HL-60 (cell line): ENCODE measurements at places on chromosomes 12 and 14.

DNA sequence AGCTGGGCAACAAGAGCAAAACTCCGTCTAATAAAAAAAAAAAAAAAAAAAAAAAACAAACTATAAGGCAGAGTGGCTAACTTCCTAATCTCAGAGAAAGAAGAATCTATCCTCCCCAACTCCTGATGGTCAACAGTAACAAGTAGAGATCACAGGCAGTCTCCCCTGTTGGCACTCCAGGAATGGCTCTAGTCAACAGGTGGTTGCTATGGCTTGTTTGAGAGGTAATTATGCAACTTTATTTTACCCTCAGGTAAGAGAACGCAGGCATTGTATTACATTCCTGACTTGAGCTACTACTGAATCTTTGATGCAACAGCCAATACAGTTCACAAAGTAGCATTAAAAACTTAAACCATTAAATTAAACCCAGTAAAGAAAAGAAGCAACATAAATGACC lies 180.3 kb downstream of the DICER1 start:
- DNase-seq, result no peak

- DNase-seq, result no peak
Observed at GRCh38 chr12:1864867-1865266, 44.5 kb downstream of the LRTM2 start.

DNA sequence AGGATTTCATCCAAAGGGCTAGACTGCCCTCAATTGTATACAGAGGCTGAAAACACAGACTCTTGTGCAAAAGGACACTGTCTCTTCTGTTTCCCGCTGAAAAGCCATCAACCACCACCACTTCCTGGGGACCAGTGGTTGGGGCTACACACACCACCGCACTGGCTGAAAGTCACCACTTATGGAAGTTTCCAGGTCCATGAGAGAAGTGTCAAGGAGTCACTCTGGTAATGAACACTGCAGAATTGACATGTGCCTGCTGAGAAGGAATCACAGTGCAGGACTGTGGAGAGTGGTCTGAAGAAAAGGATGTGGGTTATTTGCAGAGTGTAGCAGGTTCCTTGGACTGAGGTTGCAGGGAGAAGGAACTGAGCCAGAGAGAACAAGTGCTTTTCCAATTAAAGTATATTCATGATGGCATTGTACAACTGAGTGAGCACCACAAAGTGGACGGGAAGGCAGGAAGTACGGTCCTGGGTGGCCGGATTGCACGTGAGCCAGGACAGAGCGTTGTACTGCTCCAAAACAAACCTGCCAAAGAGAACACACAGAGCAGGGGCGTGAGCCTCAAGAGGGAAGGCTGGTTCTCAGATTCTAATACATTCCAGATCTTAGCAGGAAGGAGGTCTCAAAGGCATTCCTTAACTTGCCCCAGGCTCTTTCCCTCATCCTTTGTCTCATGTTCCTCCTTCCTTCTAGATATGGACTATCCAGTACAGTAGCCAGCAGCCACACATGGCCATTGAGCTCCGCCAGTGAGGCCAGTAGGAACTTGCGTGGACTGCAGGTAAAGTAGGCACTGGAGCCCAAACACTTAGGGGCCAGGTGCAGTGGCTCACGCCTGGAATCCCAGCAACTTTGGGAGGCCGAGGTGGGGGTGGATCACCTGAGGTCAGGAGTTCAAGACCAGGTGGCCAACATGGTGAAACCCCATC lies 316.4 kb downstream of the MED13L start:
- DNase-seq, result no peak

DNA sequence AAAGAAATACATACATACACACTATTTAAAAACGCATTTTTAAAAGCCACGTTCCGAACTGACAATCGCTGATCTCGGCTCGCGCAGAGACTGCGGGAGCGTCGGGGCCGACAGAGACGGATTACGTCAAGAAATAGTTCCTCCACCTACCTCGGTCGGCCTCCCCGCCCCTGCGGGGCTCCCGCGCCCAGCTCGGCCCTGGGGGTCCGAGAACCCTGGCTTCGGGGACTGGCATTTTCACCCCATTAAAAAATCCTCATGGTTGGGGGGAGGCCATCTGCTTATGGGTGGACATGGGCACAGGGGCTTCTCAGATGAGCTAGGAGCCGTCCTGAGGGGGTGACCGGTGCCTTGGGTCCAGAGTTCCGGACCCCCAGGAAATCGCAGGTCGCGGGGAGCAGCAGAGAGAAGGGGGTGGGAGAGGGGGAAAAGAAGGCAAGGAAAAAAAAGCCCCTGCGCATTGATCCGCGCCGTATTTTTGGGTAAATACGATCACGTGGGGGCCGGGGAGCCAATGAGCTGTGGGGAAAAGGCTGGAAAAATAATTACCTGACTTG lies 324 bp upstream of the HOXC9 start:
- DNase-seq, result no peak

DNA sequence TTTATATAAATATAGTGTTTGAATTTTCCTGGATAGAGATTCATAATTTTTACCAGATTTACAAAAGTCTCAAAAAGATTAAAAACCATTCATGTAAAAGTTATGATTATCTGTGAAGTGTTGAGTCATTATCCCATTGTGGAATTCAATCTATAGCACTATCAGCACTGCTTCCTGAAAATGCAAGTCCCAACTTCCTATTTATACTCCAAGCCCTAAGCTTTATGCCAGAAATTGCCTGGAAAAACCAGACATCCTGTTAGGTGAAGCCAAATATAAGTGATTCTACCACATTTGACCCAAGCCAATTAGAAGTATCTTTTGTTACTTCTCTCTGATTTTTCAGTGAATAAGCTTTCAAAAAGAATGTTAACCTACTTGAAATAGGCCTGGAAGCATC lies 129.1 kb downstream of the GPR135 start:
- no peak for DNase-seq

DNA sequence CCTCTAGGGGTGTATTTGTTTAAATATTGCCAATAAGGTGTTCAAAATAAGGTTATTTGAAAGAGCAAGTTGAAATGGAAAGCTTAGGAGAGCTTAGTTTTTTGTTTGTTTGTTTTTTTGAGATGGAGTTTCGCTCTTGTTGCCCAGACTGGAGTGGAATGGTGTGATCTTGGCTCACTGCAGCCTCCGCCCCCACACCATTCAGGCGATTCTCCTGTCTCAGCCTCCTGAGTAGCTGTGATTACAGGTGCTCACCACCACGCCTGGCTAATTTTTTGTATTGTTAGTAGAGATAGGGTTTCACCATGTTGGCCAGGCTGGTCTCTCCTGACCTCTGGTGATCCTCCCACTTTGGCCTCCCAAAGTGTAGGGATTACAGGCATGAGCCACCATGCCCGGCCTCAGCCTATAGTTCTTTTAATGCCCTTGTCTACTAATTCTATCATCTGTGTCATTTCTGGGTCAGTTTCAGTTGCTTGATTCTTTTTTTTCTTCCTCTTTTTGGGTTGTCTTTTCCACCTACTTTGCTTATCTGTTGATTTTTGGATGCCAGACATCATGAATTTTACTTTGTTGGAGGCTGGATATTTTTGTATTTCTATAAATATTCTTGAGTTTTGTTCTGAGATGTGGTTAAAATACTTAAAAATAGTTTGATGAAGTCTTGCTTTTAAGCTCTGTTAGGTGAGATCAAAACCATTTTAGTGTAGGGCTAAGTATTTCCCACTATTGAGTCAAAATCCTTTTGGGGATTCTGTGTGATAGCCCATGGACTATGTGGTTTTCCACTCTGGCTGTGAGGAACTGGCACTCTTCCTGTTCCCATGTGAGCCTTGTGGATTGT lies 18.7 kb downstream of the RCOR1 start:
- no peak for DNase-seq

- DNase-seq, result no peak
Observed at GRCh38 chr14:30443368-30444007, 115.5 kb upstream of the G2E3 start.

GRCh38 chr12:27081668-27082111 lies 688 bp downstream of the C12orf71 start:
- DNase-seq, result no peak

DNA sequence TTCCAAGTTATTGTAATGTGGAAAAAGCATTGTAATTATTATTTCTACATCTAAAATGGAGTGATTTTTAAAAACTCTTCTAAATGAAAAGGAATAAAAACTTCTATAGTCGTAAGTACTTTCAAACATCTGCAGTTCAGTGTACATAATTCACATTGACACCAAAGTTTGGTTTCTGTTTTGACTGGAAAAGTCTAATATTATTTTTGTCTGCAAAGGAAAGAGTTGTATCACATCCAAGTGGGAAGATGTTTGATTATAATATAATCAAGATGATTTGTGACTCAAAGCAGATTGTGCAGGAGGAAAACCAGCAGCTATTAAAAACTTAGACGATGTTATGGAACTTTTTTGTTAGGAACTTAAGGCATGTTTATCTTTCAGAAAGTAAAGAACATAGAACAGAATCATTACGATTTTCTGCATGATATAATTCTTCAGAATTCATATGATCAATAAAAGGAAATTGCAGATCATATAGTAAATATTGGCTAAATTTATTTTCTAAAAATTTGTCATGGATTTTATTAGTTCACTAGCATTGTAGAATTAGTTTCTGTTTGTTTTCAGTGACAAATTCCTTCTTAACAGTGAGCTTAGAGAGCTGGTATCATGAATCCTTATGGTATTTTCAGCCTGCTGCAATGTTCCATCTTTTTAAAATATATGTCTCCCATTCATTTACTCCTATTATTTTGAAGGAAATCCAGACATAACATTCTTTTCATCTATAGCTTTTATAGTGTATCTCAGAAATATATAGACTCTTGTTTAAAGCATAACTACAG lies 145.8 kb downstream of the MIPOL1 start:
- DNase-seq, result no peak

GRCh38 chr12:90211017-90211416 lies 502.4 kb upstream of the ATP2B1 start:
- DNase-seq, result no peak
